HT-29 (cell line): ENCODE measurements at places on chromosomes 2 and 18. TPM values are rescaled to one million over a fixed set of nuclear protein-coding genes. Genes with fewer than 3 reads are reported as not detected.

The HTR2B gene
- not detected in 2 replicates for total RNA-seq

DNA sequence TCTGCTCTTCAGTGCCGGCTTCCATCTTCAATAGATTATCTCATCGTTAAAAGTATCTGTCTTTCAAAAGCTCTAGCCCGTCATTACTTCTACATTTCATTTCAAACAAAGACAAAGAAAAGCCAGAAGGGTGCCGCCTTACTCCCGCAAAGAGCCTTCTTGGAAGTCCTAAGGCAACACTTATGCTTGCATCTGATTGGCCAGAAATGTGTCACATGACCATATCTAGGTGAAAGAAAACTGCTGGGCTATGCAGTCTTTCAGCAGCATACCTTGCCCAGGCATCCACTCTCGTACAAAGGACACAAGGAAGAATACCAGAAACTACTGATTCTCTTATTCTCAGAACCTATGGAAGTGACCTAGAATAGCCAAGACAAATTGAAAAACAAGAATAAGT is 217.1 kb upstream of the SLC35G4 start:
- peak; percentile 22 for DNase-seq

DNA sequence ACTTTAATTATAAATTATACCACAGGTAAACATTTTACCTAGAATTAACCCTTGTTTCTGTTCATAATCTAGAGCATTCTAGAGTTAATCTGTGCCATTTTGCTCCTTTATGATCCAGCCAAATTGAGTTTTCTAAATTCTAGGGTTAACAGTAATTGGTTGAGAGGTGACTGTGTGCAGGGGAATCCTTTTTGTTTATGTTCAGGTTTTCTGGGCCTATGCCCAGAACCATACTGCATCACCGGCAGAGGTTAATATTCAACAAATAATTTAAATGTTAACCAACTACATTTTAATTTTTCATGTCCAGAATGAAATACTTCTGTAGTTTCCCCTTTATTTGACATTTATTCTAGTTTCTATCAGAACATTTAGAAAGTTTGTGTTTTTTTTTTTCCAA is 32.3 kb downstream of the CARF start:
- no peak for DNase-seq

DNA sequence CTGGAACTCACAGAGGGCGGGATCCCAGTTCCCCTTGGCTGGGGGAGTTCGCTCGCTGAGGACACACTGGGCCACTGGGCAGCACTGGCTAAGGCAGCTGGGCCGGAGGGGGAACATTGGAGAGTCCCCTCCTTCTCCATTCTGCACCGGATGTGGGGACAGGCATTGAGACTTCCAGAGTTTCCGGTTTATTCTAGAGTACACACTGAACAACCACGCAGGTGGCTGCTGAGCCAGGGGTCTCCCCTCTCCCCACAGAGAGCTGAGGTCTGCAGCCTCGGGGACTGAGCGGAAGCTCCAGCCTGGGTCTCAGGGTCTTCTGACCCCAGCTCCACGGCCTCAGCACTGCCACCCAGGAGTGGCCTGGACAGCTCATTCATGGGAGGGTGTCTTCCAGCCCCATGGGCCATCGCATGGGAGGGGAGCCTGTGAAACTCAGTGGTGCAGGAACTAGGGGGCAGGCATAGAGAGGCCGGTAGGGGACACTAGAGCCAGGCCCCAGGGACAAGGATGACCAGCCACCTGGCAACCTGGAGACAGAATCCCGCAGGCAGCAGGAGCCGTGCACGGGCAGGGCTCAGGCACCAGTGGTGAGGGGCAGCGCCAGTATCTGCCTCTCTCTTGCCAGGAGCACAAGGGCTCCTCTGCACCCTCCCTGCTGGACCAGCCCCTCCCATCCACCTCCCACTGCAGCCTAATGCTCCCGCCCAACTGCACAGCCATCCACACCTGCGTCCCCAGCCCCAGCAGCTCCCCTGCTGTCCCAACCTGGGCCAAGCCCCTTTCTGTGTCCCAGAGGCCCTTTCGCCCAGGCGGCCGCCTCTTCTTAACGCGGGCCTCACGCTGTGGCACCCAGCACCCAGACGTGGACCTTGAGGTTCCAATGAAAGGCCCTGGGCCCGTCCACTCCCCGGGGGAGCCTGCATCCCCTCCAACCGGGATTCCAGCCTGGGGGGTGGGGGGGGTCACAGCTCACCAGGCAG is 45.1 kb upstream of the GPC1 start:
- no peak for DNase-seq

The OTOS gene
- total RNA-seq: not detected in 2 replicates

- peak; percentile 53 for DNase-seq
These were observed 225.8 kb upstream of the SIX3 start for GRCh38 chr2:44715671-44716081.

GRCh38 chr2:121167411-121167810 is 117.6 kb downstream of the TFCP2L1 start:
- DNase-seq: no peak

The LRP2 gene
- total RNA-seq: not detected in 2 replicates

DNA sequence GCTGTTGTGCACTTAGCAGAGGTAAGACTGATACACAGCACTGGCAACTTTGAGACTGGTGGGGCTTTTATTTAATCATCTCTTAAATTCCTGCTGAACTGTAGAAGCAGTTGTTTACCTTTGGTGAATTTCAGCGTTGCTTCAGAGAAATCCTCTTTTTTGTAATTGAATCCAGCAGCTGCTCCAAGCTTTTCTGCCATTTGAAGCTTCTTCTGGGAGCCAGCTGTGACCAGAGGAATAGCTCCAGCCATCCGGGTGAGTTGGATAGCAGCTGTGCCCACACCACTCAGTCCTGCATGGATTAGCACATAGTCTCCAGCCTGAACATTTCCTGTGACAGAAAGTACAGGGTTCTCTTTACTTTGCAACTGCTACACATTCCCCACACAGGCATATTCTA is 3.9 kb downstream of the TP53I3 start:
- DNase-seq: no peak

The SERPINB12 gene
- total RNA-seq: not detected in 2 replicates

The RESP18 gene
- total RNA-seq: not detected in 2 replicates

The TM4SF20 gene
- 0.36 TPM in 1 of 2 replicates, not detected in the other for total RNA-seq

GRCh38 chr2:223759569-223760430 is 77.6 kb downstream of the AP1S3 start:
- DNase-seq: peak; percentile 73

DNA sequence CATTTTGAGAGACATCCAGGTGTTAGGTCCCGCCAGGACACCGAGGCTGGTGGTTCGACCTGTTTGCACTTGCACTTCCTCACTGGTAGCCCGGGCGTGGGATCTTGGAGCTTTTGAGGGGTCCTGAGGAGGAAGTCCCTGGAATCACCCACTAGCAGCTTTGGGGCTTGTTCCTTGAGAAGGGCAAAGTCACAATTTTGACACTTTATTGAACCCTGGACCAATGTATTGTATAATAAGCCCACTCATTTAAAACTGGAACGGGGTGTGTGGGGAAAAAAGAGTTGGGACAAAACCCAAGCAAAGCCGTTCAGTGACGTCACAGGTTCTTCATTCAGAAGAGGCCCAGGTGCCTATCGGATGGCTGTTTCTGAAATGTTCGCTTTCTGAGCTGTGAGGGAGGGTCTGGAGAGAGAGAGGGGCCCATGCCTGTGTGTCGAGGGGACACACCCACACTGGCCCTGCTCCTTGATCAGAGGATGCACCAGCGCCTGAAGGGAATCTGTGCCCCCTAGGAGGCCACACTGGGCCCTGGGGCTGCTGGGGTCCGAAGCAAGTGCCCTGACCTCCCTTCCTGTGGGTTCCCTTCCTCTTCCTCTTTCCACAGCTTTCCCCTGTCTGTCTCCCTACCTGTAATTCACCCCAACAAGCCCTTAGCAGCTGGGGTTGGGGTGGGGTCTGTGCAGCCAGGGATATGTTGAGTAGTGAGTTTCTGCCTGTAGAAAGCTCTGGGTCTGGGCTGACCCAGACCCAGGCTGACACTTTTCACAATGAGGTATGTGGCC is 2.6 kb downstream of the LPIN1 start:
- no peak for DNase-seq

DNA sequence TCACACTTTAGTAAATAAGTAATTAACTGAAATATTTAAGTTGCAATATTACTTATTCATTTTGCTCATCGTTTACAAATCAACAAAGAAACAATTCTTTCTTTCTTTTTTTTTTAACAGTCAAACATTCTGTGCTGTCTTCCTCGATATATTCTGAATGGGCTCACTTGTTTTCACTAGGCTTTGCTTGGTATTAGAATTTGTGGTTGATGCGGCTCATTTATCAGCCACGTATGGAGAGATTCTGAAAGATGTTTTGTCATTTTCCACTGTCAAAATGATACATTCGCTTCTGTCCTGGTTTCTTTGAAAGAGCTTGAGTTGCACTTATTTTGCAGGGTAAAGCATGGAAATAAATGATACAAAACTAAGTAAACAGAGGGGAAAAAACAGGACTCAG is 323.7 kb downstream of the LRRTM1 start:
- no peak for DNase-seq

The C2orf78 gene
- not detected in 2 replicates for total RNA-seq

DNA sequence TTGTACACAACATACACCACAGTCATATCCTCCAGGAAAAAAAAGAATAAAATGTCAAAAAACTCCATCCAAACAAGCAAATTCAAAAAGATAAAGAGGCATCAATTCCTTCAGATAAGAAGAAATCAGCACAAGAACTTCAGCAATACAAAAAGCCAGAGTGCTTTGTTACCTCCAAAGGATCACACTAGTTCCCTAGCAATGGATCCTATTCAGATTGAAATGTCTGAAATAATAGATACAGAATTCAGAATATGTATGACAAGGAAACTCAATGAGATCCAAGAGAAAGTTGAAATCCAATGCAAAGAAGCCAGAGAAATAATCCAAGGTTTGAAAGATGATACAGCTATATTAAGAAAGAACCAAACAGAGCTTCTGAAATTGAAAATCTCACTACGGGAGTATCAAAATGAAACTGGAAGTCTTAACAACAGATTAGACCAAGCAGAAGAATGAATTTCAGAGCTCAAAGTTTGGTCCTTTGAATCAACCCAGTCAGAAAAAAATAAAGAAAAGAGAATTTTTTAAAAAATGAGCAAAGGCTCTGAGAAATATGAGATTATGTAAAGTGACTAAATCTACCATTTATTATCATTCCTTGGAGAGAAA is 80.6 kb downstream of the TRABD2A start:
- no peak for DNase-seq

DNA sequence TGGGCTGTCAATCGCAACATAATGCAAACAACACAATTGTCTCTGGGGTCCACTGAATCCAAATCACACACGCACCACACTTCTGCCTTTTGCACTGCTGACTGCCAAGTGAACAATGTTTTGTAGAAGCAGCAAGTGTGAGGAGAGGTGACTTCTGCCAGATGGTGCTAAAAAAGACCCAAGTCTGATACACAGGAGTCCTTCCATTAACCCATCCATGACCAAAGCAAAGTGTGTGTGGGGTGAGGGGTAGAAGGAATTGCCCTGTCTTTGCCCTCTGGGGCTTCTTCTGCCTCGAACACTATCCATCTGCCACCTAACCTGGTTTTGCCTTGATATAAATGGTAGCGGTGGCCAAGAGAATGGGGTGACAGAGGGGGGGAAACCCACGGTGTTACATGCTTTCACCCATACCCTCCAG is 50.0 kb downstream of the C2orf42 start:
- DNase-seq: no peak

The RAB27B gene
- 4.9 and 5.4 TPM in 2 replicates for total RNA-seq

DNA sequence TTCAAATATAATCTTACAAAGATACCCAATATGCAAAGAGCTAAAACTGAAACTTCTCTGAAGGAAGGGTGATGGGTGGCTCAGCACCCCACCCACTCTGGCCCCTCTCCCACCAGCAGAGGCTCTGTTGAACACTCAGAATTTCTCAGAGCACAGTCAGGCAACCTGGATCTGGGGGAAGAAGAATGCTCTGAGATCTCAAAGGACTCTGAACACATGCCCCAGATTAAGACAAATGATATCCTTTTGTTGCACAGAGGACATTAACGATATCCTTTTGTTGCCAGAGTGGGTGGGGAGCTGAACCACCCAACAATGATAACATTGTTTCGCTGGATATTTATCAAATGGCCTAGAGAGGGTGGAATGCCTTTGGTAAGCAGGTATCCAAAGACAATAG is 104.8 kb downstream of the LBH start:
- peak; percentile 63 for DNase-seq

The SKOR2 gene
- total RNA-seq: not detected in 2 replicates

The FBXO15 gene
- total RNA-seq: not detected in 2 replicates

GRCh38 chr2:132256251-132256902 is 94.6 kb upstream of the ANKRD30BL start:
- DNase-seq: no peak

The PSD4 gene
- 85.5 and 90.1 TPM in 2 replicates for total RNA-seq

DNA sequence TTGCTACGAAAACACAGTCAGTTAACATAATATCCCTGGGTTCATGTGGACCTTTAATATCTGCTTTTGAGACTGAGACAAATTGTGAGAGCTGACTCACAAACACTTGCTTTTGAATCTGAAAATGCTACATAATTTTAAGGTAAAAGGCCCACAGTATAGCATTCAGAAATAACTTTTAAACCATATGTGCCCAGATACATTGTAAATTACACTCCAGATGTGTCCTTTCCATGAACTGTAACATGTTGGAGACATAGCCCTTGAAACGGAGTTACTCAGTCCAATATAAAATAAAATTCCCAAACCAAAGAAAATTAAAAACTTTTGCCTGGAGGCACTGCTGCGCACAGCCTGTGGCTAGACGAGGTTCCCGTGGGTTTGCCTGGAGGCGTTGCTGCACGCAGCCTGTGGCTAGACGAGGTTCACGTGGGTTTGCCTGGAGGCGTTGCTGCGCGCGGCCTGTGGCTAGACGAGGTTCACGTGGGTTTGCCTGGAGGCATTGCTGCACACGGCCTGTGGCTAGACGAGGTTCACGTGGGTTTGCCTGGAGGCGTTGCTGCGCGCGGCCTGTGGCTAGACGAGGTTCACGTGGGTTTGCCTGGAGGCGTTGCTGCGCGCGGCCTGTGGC is 131.9 kb upstream of the ALKAL2 start:
- no peak for DNase-seq

The LYG1 gene
- 0.08 TPM in 1 of 2 replicates, not detected in the other for total RNA-seq

The ZNF514 gene
- 5.4 and 5.6 TPM in 2 replicates for total RNA-seq

- DNase-seq: no peak
These were observed 20.8 kb upstream of the GCG start for GRCh38 chr2:162172802-162173370.

DNA sequence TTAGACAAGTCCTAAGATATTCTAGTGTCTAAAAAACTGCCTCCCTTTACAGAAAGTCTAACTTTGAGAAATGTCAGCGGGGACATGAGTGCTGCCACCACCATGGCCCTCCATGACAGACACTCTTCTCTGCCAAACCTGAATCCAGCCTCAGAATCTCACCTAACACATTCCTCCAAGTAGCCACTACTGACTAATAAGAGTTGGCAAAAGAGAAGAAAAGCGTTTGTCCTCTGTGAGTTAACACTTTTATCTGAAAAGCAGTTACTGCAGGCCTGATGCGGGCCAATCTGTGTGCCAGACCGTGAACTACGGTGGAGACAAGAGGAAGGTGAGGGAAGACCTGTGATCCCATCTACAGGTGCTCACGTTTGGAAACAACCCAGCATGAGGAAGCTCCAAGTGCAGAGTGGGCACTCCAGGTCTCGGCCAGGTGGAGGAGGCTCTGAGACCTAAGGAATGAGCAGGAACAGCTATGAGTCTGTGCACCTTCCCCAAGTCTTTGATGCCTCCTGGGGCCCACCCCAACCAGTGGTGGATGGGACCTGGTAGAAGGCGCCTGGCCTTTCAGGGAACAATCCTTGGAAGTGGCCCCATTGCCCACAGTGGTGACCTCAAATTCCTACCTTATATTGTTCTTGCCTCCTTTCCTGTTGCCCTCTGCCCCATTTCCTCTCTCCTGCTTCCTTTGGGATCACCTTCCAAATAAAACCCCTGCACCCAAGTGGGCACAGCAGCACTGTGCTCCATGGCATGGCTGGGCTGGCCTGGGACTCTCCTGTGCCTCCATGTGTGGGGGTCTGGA is 91.6 kb downstream of the BIN1 start:
- DNase-seq: no peak

The DSG2 gene
- 16.5 and 17.8 TPM in 2 replicates for total RNA-seq
